Inflammatory macrophage (primary cell): ENCODE measurements at places on chromosomes 3 and 15.

GRCh38 chr3:197031315-197032285 is 2.0 kb upstream of the MELTF start:
- peak; percentile 95 for DNase-seq

- DNase-seq: no peak
Measured at GRCh38 chr3:65569845-65570405, 468.8 kb downstream of the MAGI1 start.

DNA sequence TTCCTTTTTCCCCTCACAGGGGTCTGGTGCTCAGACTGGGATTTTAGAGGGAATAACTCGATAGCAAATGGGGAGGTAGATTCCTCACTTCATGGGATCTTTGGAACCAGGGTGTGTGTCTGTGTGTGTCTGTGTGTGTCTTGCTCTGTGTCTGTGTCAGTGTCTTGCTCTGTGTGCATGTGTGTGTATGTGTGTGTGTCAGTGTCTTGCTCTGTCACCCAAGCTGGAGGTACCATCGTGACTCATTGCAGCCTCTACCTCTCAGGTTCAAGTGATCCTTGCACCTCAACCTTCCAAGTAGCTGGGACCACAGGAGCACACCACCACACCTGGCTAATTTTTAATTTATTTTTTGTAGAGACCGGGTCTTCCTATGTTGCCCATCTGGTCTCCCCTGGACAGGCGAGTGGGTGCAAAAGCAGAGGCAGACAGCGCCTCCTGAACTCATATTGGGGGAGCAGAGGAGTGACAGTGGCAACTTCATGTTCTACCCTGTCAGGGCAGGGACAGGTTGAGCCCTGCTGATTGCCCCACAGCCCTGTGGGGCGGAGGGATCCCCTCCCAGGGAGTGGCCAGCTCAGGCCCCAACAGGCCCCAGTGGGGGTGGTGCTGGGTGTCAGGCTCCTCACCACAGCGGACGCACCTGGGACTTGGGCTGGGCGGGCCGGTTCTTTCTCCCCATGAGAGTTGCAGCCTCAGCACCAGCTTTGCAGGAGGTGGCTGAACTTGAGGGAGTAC is 10.4 kb upstream of the SEMA4B start:
- no peak for DNase-seq

- DNase-seq: no peak
Measured at GRCh38 chr15:95996494-95996893, 334.0 kb upstream of the NR2F2 start.

GRCh38 chr15:39976291-39977274 is 42.7 kb downstream of the EIF2AK4 start:
- no peak for DNase-seq

- DNase-seq: no peak
Measured at GRCh38 chr3:186760141-186760833, 23.1 kb upstream of the EIF4A2 start.

DNA sequence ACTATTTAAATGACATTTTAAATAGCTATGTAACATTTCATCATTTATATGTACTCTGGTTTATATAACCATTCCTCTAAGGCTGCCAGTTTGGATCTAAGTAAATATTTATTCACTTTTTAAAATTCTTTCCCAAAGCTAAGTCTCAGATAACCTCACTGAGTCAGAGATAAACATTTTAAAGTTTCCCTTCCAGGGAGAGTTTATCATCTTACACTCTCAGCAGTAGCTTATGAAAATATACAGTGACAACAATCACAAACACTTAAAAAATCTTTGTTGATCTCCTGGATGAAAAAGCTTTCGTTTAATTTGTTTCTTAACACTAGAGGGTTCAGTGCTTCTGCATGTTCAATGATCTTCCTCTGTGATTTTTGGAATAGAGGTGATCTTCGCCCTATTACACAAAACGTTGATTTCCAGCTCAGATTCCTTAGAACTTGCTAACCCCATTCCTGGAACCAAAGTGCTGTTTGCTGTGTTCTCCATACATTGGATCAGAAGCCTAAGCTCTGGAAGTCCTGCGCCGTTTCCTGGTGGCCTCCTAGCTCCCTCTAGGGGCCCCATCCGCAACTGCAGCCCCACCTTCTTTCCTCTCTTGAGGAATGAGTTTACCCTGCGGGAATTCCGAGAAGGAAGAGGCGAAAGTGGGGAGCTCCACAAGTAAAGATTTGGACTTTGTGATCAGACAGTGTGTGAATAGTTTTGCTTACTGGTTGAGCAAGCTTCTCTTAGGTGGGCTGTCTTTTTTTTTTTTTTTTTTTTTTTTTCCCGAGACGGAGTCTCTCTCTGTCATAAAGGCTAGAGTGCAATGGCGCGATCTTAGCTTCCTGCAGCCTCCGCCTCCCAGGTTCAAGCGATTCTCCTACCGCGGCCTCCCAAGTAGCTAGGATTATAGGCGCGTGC is 29.3 kb upstream of the SACM1L start:
- peak; percentile 58 for DNase-seq

DNA sequence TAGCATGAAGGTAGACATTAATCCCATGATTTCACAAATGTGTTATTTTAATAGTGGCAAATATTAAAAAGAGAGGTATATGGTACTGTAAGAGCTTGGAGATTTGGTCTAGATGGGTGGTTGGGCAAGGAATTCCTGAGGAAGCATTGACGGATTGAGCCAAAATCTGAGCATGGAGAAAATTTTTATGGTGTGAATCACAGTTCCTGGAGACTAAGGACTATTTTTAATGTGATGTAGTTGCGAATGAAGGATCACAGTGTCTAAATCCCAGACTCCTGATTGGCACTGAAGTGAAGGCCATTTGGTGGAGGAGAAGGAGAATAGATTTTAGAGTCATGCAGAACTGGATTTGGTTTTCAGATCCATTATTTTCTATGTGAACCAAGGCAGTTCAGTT is 188.7 kb upstream of the FEZF2 start:
- DNase-seq: no peak
